NCI-H2107 (cell line): ENCODE measurements at places on chromosomes 2 and 18.

- no peak for DNase-seq
Observed at GRCh38 chr2:146228466-146229058, 1616.3 kb upstream of the ACVR2A start.

DNA sequence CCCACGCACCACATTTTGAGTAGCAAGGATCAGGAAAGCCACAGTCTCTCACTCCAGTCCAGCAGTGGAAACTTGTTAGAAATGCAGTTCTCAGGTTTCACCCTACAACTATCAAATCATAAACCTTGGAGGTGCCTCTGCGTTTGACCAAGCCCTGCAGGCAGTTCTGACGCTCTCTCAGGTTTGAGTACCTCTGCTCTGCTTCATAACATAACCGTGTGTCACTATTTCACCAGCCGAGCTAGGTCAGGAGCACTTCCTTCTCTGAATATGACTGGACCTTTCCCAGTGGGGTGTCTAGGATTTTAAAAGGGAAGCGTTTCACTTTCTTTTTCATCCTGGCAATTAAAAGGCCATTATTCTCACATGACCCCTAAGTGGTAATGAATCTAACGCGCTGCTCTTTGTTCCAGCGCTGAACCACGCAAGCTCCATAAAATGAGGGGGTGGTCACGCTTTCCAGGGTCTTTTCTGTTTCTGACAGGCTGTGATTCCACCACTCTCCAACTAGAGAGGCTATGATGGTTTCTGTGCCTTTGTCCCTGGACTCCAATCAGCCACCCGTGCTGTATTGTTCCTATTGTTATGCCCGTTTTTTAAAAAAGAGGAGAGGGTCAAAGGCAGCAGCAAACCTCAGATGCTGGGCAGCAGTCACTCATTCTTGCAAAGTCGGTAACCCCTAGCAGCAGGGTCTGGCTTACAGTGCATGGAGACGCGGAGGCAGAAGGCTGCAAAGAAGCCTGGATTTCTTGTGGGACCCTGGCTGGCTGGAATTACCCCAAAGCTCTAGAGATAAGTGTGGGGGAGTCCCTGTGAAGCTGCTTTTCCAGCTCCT is 75.2 kb upstream of the CTNNA2 start:
- no peak for DNase-seq

- no peak for DNase-seq
Observed at GRCh38 chr18:5122272-5122671, 74.8 kb downstream of the AKAIN1 start.

DNA sequence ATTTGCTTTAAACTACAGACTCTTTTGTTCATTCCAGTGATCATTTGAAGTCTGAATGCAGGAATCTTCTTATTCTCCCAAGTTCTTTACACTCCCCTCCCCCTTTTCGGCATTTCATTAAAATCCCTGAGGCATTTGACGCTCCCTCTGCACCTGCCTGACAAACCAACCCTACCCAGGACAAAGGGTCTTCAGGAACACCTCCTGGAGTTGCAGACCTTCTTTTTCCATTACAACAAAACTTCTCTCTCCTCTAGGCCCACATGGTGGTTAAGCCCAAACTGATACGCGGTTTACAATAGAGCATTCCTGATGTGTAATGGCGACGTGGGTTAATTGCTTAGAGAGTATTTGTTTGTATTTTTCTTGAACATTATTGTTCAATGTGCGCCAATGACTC is 367.4 kb downstream of the FBXO15 start:
- DNase-seq, result no peak

DNA sequence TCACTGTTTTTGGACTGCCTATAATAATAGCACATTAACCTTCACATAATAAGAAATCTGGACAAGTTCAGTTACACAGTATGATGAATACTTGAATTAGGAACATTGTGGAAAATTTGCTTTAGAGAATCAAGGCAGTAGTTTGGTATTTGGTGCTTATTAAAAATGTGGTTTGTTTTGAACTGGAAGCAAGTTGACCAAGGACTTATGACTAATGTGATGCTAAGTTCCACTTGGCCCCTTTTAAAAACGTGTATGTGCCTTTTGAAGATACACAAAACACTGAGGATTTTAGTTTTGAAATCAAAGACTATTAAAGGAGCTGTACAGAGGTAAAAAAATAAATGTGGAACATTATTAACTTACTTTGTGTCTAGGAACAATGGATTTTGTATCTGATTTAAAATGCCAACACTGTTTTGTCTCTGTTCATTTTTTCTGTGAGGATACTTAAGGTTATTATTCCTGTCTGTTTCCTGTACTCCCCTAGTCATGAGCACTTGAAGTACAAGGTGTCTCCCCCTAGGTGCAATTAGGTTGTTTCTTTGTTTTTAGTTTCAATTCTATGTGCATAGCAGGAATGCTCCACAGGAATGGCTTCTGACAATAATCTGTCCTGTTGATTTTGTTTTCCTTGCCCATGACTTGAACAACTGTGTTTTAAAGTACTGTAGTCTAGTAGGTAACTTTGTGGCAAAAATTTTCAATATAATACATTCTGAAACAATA is 49.6 kb upstream of the PTH2R start:
- DNase-seq, result no peak

- DNase-seq, result no peak
Observed at GRCh38 chr2:10935953-10936942, 24.5 kb downstream of the KCNF1 start.

GRCh38 chr18:76260941-76261472 is 234.0 kb downstream of the ZNF516 start:
- no peak for DNase-seq

DNA sequence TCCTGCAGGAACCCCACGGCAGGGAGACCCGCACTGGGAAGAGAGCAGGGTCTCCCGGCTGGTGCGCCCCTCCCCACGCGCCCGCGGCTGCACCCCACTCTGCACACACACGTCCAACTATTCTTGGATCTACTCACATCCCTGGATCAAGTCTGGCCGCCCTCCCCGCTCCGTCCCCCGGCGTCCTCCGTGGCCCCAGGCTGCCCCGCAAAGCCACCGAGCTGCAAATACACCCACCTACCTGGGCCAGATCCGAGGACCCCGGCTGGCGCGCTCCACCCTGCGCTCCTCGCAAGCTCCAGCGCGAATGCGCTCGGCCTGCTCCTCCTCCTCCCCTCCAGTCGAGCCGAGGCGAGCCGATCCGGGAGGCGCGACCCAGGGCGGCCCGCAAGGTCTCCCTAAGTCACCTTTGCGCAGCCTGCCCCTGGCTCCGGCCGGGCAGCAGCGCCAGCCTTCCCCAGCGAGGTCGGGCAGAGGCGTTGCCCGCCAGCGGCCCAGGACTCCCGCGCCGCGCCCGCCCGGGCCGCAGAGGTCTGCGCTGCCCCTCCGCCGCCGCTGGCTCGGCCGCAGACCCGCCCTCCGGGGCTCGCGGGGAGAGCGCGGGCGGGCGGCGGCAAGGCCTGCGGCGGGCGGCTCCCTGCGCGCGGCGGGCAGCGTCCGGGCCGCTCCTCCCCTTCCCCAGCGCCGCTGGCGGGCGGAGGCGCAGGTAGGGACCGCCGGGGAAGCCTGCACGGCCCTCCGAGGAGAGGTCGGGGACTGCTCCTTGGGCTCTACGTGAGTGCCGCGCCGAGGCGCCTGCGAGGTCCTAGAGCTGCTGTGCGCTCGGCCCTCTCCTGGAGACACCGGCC is 126.0 kb downstream of the OSBPL1A start:
- DNase-seq, result no peak

GRCh38 chr18:51345848-51346391 is 148.4 kb upstream of the MEX3C start:
- no peak for DNase-seq

- no peak for DNase-seq
Observed at GRCh38 chr2:186493564-186494085, 7.6 kb downstream of the ZC3H15 start.

DNA sequence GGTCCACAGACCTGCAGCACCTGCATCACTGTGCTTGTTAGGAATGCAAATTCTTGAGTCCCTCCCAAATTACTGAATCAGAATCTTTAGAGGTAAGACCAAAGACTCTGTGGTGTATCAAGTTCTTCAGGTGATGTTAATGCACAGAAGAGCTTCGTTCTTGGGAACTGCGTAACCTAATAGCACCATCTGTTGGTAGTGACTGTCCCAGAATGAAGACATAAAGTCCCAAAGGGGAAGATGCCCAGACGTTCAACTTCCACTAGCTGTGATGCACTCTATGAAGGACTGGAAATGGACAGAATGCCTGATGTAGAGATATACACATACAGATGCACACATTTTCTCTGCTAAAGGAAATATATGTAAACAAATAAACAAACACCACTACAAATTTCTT is 576.0 kb downstream of the LRP1B start:
- no peak for DNase-seq

- no peak for DNase-seq
Observed at GRCh38 chr2:45275242-45275805, 266.1 kb upstream of the SIX2 start.

DNA sequence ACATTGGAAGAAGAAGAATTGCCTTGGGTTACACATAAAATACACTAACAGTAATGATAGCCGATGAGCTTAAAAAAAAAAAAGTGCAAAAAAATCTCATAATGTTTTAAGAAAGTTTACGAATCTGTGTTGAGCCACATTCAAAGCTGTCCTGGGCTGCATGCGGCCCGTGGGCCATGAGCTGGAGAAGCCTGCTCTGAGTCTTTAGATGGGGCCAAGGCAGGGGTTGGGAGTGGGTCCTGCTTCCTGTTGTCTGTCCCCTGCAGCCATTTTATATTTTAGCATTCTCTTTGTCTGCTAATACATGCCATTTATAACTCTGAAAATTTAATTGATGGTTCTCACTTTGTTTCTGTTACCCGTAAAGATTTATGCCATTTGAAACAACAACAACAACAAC is 93.2 kb downstream of the EPC2 start:
- DNase-seq, result no peak

DNA sequence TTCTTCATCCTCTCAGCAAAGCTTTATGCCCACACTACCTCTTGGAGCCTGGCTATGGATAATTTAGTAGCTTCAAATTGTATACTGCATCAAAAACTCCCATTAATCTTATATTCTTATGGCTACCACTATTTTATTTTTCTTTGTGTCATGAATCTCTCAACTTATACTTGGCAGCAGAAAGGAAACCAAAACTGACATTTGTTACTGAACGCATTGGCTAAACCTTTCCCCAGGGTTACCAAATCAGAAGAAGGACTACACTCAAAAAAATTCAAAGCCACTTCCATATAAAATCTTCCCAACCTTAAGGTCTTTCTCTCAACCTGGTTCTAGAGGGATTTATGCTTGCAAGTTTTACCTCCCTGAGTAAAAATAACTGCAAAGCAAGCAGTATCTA is 97.0 kb upstream of the REG3G start:
- DNase-seq, result no peak

DNA sequence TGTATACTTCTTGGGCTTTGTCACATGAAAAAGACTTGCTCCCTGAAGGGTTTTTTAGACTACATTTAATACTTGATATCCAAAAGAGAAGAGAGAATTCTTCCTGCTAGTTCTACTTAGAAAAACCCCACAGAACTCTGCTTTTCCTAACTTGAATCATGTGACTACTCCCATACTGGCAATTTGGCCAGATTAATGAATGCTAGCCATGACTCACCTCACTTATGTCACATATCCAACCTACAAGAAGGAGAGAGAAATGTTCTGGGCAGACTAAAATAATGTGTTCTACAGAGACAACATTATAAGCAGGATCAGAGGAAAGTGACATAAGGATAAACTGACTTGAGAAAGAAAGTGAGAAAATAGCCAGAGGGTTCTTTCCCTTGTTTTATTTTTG is 249.3 kb upstream of the GULP1 start:
- DNase-seq, result no peak

DNA sequence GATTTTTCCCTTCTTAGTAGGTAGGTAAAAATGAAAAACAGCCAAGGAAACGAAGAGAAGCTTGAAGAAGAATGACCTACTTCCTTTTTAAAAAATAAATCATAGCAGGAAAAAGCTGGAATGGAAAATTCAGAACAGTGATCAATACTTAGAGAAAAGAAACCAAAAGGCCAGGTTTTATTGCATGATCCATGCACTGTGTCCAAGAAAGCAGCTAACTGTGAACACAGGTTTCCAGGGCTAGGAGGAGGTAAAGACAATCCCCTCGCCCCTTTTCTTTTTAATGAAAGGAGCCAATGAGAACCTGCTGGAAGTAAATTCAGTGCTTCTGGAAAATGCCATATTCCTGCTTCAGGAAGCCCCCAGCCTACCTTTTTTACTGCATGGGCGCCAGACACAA is 47.2 kb downstream of the BOD1L2 start:
- no peak for DNase-seq

DNA sequence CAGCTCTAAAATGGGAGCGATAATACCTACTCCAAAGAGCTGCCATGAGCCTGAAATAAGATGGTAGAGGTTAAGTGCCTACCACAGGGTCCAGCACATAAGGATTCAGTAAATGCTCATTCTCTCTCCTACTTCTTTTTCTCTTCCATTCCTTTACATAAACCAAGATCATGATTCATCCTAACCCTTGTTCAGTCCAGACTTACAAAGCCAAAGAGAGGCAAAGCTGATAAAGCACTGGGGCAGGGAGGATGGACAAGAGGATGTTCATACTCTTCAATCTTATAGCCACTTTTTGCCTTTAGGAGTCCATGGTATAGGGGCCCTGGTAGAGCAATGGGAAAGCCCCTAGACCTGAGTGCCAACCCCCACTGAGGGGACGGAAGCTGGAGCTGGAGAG is 75.6 kb upstream of the PKDCC start:
- no peak for DNase-seq

- DNase-seq, result no peak
Observed at GRCh38 chr2:8551622-8552074, 130.2 kb upstream of the ID2 start.

DNA sequence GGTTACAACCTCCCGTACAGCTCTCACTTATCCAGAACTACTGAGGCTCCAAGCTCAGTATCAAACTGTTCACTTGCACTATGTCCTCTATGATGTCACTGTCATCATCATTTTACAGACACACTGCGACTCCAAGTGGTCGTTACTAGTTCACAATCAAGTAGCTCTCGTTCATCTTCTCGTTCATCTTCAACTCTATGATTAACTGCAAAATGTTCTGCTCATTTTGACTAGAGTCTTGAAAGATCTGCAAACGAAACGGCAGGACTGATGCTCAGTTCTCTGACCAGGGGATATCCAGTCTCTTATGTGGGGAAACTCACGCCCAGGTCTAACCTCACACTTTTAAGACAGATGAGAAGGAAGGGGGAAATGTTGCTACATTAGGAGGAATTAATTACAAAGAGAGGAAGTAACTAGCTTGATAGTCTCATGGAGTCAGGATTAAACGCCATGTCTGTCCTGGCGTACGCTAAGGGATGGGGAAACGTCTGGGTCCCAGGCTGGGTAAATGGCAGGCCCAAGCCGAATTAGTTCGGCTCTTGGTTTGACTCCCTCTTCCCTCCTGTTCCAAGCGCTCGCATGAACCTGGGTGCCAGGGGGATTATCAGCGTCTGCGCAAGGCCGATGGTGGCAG is 794 bp upstream of the CHCHD5 start:
- DNase-seq, result no peak

- no peak for DNase-seq
Observed at GRCh38 chr2:144234542-144234871, 285.4 kb downstream of the ZEB2 start.

DNA sequence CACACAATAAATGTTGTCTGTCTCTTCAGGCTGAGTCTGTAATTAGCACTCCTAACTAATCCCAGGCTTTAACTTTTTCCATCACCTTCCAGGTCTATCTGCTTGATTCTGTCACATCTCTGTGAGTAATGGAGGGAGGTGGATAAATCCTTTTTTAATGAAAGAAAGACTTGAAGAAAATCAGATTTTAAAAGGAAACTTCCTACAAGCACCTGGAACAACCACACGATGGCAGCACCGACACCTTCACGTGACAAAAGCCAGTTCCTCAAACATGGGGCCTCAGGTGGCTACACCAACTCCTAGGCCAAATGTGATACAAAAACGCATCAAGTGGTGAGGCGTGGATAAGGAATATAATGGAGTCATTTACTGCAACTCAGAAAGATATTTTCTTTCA is 41.8 kb downstream of the TGFBRAP1 start:
- no peak for DNase-seq
